Ovary (tissue), 10 donors: ENCODE measurements at places on chromosomes 3 and 15. TPM values are rescaled to one million over a fixed set of nuclear protein-coding genes. Genes with fewer than 3 reads are reported as not detected.

Gene ASB7
- 5.1 TPM for polyA plus RNA-seq

Gene PKM
- polyA plus RNA-seq: 692 TPM

Gene LEKR1
- polyA plus RNA-seq: 0.41 TPM

Gene MYO5C
- polyA plus RNA-seq: 3.4 TPM

Gene LRRN1
- 10.2 TPM for polyA plus RNA-seq

Gene CA12
- polyA plus RNA-seq: 4.6 TPM

Gene TLR9
- polyA plus RNA-seq: 0.58 TPM

Gene ITIH1
- polyA plus RNA-seq: 0.45 TPM

DNA sequence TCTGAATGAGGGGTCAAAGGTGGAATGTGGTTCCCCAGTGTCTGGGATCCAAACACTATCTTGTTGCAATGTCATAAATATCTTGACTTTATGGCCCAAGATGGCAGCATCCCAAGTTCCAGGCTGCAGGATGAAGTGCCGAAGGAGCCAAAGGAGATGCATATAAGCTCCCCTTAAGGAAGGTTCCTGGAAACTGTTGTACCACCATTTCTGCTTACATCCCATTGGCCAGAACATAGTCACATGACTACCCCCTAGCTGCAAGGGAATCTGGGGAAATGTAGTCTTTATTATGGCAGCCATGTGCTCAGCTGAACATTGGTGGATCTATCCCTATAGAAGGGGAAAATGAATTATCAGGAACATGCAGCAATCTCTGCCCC lies 54.3 kb downstream of the BDH1 start:
- DNase-seq: no peak

DNA sequence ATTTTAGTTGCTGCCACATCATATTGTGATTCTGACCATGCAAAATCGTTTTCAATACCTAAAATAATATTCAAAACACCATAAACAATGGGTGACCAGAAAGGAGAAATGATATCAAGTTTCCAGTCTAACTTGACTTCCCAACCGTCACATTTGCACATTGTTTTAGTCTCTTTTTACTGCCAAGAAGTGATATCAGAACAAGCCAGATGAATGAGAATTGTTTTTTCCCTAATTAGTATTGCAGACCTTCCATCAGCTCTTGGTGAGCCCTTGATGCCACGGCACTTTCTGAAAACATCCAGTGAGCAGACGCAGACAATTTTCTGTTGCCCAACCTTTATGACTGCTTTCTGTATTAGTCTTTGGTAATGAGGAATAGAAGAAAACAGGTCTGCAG lies 62.5 kb downstream of the SPATA16 start:
- DNase-seq: no peak

GRCh38 chr15:50907601-50908208 lies 778 bp upstream of the AP4E1 start:
- DNase-seq: no peak

DNA sequence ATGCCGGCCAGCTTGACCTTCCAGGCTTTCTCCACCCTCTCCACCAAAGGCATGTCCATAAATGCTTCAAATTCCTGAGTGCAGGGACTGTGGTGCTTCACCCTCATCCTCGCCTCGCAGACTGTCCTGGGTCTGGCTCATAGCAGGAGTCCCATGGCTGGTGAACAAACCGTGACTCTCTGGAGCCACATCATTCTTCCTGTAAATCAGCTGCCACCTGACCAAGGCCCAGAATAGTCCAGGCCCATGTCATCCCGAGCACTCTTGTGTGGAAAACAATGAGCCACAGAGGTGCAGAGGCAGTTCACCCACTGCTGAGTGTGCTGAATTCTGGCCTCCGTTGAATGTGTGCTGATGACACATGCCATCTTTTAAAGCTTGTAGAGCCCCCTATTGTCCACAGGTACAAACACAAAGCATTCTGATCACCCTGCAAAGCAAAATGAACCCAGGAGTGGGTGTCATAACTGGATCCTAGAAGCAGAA lies 68.6 kb downstream of the ABHD5 start:
- DNase-seq: no peak

DNA sequence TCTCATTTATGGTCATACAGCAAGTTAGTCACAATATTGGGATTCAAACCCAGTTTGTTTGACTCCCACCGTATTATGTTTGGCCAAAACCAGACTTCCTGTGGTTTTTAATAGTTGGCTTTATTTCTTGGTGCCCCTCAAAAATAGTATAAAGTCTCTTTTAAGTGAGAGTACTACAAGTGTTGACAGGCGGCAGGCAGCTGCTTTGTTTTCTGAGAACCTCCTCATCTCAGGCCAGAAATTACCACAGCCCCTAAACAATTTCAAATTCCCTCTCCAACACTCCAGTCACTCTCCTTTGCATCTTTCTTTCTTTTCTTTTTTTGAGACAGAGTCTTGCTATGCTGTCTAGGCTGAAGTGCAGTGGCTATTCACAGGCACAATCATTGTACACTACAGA lies 121.5 kb downstream of the POLR2M start:
- no peak for DNase-seq

GRCh38 chr3:153614563-153614962 lies 452.5 kb downstream of the RAP2B start:
- DNase-seq: no peak

DNA sequence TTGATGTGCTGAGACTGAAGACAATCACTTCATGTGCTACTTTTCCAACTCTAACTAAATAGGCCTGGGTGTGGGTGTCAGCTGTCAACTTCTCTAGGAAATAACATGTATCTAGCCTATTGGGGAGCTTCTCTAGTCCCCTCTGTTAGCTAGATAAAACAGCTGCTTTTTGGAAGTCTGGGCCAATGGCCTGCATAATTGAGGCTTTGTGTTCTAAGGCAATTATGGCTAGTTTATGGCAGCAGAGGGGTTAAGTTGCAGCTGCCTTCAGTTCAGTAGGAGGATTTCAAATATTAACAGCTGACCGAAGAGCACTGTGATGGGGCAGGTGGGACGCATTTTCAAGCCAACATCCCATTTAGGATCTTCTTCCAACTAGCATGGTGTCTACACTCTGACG lies 6.4 kb downstream of the COL8A1 start:
- no peak for DNase-seq

DNA sequence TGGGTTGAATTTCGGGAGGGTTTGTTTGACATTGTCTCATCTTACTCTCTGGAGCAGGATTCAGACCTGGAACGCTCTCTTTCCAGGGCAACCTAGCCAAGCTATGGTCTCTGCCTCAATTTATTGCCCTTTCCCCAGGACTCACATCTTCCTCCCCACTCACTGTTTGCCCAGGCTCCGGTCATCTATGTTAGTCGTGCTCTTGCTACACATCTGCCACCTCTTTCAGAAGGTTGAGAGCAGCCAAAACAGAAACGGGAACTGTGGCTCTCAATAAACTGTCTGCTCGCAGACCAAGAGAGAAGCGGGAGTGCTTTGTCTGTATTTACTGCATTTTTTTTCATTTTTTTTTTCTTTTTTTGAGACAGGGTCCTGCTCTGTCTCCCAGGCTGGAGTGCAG lies 81.6 kb downstream of the ST6GAL1 start:
- no peak for DNase-seq

- DNase-seq: no peak
Measured at GRCh38 chr3:45412763-45413162, 24.4 kb downstream of the LARS2 start.

- DNase-seq: no peak
Measured at GRCh38 chr3:94414418-94414817, 351.6 kb downstream of the NSUN3 start.

DNA sequence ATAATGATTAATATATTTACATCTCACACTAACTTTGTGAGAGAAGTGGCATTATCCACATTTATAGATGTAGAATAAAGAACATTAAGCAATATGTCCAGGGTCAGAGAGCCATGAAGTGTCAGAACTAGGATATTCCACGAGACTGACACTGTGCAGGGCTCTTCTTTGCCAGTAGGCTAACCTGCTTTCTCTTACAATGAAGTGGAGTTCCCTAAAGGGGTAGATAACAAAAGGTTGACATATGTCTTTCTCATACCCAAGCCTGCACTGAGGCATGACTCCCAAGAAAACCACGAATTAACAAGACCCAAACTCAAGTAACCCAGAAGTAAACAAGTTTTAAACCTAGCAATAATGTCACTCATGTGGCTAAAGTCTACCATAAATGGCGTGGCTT lies 191.5 kb upstream of the SLC2A2 start:
- no peak for DNase-seq

- no peak for DNase-seq
Measured at GRCh38 chr3:152097120-152097519, 171.6 kb upstream of the MBNL1 start.

GRCh38 chr3:157166561-157166960 lies 6.6 kb upstream of the CCNL1 start:
- DNase-seq: no peak

DNA sequence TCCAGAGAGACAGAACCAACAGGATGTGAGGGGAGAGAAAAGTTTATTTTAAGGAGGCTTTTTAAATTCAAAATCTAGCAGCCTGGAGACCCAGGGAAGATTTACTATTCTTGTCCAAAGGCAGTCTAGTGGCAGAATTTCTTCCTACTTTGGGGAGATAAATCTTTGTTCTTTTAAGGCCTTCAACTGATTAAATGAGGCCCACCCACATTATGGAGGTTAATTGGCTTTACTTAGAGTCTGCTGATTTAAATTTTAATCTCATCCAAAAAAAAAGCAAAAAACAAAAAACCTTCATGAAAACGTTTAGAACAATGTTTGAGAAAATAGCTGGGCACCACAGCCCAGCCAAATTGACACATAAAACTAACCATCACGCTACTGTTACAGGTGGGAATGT lies 41.3 kb downstream of the TMOD3 start:
- no peak for DNase-seq
